ENCODE measurements at places on chromosomes 5 and 9. TPM values are rescaled to one million over a fixed set of nuclear protein-coding genes. Genes with fewer than 3 reads are reported as not detected.

GRCh38 chr5:143870362-143870761, 58.4 kb downstream of the HMHB1 start:
- DNase-seq, result no peak

GRCh38 chr5:143173139-143173889, 230.2 kb downstream of the NR3C1 start:
- no peak for DNase-seq

- no peak for DNase-seq
Measured at GRCh38 chr5:150945947-150946346, 41.2 kb upstream of the ZNF300 start.

DNA sequence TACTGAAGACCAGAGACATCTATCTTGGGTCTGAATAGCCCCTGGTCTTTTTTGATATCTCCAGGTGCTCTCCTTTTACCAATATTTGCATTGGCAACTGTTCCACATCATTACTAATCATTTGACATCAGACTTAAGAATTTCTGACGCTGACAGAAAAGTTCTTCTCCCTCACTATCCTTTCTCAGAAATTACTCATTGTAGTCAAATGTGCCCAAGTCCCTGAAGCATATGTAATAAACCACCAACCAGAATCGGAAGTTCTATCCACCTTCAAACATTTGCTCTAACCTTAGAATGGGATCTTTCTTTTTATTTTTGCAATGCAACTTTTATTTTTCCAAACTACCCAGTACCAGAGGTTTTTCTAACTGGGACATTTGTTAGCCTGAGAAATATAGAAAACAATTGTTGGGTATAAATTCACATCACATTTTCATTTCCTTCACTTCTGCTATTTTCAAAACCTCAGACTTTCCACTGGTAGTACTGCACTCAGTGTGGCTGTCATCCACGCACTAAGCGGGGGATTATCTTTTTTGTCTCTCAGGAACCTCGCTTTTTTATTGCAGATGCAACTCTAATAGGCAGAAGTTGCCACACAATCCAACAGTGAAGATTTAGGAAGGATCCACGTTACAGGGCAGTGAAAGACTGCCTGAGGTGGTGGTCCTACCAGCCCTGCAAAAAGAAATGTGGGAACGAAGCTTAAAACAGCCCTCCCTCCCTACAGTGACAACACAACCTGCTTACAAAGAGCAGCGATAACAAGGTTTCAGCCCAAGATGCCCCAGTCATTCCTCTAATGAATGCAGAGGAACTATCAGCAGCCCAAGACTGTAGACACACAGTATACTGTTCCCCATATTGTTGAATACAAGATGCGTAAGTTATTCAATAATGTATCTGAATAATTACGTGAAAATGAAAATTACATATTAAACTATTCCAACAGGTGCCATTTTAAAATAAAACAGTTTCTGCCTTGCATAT, 201.2 kb downstream of the EBF1 start:
- no peak for DNase-seq

DNA sequence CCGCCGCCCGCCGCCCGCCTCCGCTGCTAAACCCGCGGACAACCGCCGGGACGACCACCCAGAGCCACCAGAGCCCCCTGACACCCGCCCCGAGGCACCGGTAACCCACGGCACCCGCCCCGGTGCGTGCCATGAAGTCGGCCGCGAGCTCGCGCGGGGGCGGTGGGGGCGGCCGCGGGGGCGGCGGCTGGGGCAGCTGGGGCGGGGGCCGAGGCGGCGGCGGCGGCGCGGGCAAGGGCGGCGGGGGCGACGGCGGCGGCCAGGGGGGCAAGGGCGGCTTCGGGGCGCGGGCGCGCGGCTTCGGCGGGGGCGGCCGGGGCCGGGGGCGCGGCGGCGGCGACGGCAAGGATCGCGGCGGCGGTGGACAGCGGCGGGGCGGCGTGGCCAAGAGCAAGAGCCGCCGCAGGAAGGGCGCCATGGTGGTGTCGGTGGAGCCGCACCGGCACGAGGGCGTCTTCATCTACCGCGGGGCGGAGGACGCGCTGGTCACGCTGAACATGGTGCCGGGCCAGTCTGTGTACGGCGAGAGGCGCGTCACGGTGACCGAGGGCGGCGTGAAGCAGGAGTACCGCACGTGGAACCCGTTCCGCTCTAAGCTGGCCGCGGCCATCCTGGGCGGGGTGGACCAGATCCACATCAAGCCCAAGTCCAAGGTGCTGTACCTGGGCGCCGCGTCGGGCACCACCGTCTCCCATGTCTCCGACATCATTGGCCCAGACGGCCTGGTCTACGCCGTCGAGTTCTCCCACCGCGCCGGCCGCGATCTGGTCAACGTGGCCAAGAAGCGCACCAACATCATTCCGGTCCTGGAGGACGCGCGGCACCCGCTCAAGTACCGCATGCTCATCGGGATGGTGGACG, 499 bp downstream of the FBLL1 start:
- DNase-seq, result no peak

The C9orf153 gene
- 0.46 TPM for total RNA-seq

Measured in omental fat pad (tissue), 4 donors.